ENCODE measurements at places on chromosomes 7 and 10. TPM values are rescaled to one million over a fixed set of nuclear protein-coding genes. Genes with fewer than 3 reads are reported as not detected.

RAMP3 gene
- 17.6 TPM for total RNA-seq

DNA sequence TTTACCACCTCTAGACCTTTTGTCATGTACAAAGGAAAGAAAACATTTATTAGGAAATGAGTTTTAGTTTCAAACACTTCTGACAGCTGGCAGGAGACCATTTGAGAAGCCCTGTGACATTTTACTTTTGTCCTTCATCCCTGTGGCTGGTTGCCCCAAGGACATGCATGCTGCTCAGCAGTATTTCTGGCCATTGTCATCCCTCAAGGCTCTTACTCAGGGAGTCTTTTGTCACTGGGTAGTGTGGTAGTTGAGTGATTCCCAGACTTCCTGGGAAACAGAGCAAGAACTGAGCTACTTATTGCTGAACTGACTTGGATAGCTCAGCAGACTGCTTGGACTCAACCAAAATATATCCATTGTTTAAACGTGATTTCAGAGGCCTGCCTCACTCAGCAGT lies 142.8 kb downstream of the LRRC4 start:
- DNase-seq, result no peak

PRKRIP1 gene
- 9.7 TPM for total RNA-seq

DNA sequence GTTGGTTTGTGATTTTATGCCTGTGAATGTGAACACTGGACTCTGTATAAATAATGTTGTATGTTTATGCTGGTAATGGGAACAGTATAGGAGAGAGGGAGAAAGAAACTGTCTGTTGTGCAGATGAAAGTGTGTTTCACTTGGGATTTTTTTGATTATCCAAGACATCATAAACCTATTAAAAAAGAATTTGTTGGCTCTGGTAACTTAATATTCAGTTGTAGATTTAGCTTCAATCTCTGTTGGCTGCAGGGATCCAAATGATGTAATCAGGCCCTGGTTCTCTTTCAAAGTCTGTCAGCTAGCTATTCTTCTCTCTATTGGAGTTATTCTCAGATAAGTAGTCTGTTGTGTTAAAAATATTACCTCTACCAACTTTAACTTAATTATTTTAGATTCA lies 168.8 kb upstream of the RHOBTB1 start:
- DNase-seq, result no peak

MMRN2 gene
- total RNA-seq, result 29.0 TPM

C10orf53 gene
- not detected for total RNA-seq

- DNase-seq, result no peak
These were observed 313.2 kb upstream of the KCND2 start for GRCh38 chr7:119959811-119960210.

DNA sequence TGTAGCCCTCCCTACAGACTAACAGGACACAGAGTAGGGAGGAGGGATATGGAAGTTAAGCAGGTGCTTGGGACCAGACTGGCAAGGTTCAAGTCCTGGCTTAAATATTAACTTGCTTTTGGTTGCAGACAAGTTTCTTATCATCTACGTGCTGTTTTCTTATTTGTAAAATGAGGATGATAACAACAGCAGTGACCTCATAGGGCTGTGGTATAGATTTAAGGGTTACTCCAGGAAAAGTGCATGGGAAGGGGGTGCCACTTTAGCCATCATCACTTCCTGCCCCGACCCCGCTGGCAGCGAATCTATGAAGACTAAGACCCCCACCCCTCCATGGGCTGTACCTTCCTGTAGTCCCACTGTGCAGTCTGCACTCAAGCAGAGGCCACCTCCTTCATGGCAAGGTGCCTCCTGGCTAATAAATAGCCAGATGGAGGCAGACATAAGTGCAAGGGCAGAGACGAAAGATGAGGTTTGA lies 250.2 kb downstream of the COBL start:
- no peak for DNase-seq

DNA sequence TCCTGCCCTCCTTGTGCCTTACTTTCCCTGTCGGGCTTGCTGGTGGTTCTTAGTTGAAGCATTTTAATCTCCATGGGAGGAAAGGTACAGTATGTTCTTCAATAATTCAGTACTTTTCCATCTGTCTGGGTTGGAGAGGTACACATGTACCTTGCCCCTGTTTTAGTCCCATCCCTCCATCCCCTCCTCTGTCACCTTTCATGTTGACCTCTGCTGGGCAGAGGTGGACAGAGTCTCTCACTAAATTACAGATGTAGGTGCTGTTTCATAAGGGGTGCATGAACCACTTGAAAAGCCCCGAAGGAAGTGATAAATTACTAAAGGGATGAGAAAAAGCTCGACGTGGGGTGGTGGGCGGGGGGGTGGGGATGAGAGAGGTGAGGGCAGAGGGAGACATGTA lies 5.4 kb downstream of the AGFG2 start:
- no peak for DNase-seq

PRKAR2B gene
- total RNA-seq, result 1.6 TPM

GRCh38 chr10:42859256-42859655 lies 76.7 kb downstream of the BMS1 start:
- no peak for DNase-seq

DNA sequence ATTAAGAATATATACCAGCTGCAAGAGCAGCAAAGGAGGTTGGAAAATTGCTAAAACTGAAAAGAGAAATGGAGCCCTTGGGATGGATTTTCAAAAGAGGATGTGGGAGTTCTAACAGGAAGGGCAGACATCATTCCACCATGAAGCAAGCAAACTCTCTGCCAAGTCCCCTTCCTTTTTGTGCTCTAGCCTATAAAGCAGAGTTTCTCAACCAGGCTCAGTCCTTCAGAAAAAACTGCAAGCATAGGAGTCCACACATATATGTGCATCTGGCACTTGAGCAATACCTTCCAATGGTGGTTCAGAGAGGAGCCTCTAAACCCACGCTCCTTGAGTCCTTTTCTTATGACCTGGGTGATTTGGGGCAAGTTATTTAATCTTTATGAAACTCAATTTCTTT lies 98.6 kb upstream of the MKX start:
- no peak for DNase-seq

GRCh38 chr10:112565434-112566053 lies 118.5 kb downstream of the VTI1A start:
- no peak for DNase-seq

DNA sequence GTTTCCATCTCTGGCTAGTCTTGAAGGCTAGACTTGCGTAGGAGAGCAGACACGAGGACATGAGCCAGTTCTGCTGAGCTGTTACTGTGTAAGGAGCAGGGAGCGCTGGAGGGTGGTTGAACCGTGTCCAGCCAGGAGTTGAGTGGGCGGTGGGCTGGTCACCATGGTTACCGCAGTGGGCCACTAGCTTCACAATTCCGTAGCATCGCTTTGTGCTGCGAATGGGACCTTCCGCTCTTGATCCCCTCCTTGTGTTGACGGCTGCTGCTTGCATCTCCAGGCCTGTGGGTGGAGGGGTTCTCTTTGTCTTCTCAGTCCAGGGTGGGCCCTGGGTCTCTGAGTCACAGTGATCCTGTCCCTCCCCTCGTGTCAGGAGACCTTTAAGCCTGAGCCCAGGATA lies 49.4 kb upstream of the OCM start:
- no peak for DNase-seq

- DNase-seq, result no peak
These were observed 70.4 kb upstream of the APBB1IP start for GRCh38 chr10:26367771-26368170.

DNA sequence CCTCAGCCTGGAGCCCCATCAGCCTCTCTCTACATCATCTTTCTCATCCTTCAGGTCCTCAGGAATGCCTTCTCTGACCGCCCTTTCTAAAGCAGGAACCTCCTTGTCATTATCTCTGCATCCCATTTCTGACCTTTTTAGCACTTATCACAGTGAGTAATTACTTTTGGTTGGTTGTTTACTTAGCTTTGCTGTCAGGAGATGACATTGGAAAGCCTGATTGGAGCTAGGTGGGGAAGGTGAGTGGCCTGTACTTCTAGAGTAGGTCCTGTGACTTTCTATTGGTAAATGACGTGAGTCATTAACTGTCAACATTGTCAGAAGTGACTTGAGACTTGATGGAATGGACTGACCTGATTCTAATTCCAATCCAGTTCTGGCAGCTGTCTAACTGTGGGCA lies 9.3 kb upstream of the SLC25A13 start:
- no peak for DNase-seq

DNA sequence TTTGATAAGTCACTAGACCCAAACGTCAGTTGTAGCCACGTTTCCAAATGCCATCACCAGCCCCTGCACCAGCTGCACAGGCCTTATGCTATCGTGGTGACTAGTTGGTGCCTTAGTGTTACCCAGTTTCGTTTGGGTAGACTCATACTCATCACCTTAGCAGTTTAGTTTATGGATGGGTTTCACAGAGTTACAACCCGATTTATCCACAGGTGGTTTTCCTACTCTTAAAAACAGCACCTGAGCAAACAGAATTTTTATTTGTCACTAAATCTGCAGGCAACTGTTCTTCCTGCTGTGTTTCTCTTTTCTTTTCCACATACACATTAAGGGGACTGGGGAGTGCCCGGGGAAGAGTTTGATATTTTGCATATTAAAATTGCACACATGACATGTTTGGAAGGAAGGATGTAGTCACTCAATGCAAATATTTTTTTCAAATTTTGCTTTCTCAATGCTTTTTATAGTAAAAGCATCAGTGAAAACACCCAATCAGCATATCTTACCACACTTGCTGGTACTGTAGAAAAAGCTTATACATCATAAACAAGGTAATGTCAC lies 41.6 kb downstream of the PDSS1 start:
- DNase-seq, result no peak

SLF2 gene
- 11.5 TPM for total RNA-seq

DNA sequence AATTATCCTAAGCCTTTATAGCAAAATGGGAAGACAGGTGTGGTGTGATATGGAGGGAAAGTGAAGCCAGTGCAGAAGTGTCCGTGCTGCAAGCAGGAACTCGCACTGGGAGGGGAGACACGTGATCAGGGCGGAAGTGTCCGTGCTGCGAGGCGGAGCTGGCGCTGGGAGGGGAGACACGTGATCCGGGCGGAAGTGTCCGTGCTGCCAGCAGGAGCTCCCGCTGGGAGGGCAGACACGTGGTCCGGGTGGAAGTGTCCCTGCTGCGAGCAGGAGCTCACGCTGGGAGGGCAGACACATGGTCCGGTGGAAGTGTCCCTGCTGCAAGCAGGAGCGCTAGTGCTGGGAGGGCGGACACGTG lies 40.5 kb upstream of the PRKAR1B start:
- no peak for DNase-seq
